ENCODE measurements at places on chromosomes 5 and 9. TPM values are rescaled to one million over a fixed set of nuclear protein-coding genes. Genes with fewer than 3 reads are reported as not detected.

The SLC35D2 gene
- polyA plus RNA-seq: 30.2 TPM

The RNF14 gene
- polyA plus RNA-seq: 47.4 TPM

DNA sequence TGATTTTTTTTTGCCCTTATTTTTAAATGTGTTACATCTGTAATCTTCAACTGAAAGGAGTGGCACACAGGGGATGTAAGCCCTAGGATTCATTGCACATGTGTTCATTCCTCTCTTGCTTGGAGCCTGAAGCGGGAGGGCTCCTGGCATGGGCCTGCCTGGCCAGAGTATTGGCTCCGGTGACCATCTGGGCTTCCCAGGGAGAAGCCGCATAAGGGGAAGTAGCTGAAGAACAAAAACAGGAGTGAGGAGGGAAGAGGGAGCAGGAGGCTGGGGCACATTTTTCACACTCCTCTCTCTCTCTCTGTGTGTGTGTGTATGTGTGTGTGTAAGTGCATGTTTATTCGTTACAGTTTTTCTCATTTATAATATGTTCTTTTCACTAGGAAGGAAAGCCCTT is 269.9 kb downstream of the PRR16 start:
- DNase-seq: no peak

- no peak for DNase-seq
Observed at GRCh38 chr5:90284375-90284774, 125.2 kb downstream of the CETN3 start.

- no peak for DNase-seq
Observed at GRCh38 chr9:97874624-97875023, 21.6 kb downstream of the FOXE1 start.
